ENCODE measurements at places on chromosomes 12 and 14.

GRCh38 chr12:26122061-26122680 is 2.7 kb downstream of the BHLHE41 start:
- H3K27ac ChIP-seq = peak overlapping the region; percentile 92
- H3K27me3 ChIP-seq = no peaks in the 10 kb centered on the region
- peaks cover 63% of the 10 kb centered on the region for H3K4me1 ChIP-seq
- H3K4me3 ChIP-seq = peak overlapping the region; percentile 83
- H3K36me3 ChIP-seq = no peaks in the 10 kb centered on the region

GRCh38 chr12:92370828-92371227 is 225.2 kb upstream of the BTG1 start:
- DNase-seq = no peak
- H3K27ac ChIP-seq = no peak overlapping the region
- H3K27me3 ChIP-seq = no peaks in the 10 kb centered on the region

- peaks cover 95% of the 10 kb centered on the region for H3K36me3 ChIP-seq
- H3K4me3 ChIP-seq = no peak overlapping the region
- DNase-seq = no peak
Measured at GRCh38 chr12:26918321-26919215, 19.2 kb downstream of the INTS13 start.

GRCh38 chr12:14874882-14875281 is 10.8 kb downstream of the MGP start:
- no peak overlapping the region for H3K4me3 ChIP-seq
- no peaks in the 10 kb centered on the region for H3K27me3 ChIP-seq
- H3K36me3 ChIP-seq = no peaks in the 10 kb centered on the region
- DNase-seq = no peak
- H3K27ac ChIP-seq = no peak overlapping the region

All from esophagus squamous epithelium (tissue), 5 donors.